ENCODE measurements at places on chromosomes 7 and 10.

DNA sequence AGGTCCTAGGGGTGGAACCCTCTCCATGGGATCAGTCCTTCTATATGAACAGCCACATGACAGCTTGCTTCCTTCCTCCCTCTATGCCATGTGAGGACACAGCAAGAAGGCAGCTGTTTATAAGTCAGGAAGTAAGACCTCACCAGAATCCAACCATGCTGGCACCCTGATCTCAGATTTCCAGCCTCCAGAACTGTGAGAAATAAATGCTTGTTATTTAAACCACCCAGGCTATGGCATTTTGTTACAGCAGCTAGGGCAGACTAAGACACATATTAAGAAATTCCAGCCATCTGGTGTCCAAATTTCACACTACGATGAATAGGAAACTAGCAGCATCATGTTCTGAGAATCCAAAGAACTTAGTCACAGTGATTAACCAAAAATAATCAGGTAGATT is 140.1 kb downstream of the ZFAND4 start:
- no peak for DNase-seq

GRCh38 chr7:42014625-42015618 is 222.1 kb downstream of the GLI3 start:
- DNase-seq: no peak

- DNase-seq: no peak
Measured at GRCh38 chr10:68144709-68145108, 35.4 kb downstream of the MYPN start.

DNA sequence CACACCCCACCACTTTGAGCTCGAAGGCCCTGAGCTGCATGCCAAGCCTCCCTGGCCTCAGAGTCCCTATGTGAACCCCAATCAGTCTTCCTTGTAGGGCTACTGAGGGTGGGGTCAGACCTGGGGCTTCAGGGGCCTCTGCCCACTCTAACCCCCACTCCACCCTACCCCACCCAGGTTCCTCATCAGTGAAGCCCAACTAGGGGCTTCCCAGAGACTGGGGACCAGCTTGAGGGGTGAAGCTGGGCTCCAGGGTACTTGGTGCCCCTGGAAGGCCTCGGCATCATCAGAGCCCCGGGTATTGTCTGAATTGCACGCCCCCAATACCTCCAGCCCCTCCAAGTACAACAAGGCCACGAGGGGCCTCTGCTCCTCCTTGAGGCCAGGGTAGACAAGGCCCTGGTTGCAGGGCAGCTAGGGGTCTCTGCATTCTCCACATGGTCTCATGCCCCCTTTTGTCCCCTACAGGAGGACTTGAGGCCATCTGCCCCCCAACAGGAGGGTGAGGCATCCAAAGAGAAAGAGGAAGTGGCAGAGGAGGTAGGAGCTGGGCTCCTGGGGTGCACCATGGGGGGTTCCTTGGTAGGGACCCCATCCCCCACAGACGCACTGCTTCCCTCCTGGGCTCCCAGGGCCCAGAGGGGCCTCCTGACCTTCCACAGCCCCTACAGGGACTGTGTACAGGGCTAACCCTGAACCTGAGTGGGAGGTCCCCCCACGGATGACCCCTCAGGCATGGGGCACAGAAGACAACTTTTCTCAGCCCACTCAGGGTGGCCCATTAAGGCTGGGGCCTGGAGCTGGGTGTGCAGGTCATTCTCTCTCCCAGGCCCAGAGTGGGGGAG is 4.0 kb downstream of the SNCG start:
- no peak for DNase-seq

DNA sequence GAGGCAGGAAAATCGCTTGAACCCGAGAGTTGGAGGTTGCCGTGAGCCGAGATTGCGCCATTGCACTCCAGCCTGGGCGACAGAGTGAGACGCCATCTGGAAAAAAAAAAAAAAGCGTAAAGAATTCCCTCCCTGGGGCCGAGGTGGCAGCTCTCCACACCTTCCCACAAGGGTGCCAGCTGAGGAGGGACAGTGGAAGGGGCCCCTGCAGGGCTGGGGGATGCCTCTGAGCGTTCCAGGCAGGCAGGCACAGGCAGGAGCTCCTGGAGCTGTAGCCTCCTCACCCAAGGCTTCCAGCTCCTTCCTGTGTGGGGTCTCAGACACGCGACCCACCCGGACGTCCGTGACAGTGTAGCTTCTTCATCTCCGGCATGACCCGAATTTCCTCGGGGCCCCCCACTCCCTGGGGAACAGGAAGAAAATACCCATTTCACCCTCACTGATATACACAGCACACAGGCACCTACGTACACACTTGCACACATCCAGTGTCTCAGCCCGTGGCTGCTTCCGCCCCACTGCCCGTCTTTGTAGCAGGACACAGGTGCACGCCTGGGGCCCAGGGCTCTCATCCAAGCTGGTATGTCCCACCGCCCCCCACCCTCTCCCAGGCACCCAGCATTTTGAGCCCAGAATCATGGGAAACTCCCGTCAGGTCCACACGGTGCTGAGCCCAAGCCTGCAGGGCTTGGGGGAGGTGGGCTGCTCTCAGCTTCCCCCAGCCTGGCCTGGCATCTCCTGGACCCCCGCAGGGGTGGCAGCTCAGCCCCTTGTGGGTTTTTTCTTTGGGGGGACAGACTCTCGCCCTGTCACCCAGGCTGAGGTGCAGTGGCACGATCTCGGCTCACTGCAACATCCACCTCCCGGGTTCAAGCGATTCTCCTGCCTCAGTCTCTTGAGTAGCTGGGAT is 25.7 kb downstream of the GRIFIN start:
- DNase-seq: no peak

DNA sequence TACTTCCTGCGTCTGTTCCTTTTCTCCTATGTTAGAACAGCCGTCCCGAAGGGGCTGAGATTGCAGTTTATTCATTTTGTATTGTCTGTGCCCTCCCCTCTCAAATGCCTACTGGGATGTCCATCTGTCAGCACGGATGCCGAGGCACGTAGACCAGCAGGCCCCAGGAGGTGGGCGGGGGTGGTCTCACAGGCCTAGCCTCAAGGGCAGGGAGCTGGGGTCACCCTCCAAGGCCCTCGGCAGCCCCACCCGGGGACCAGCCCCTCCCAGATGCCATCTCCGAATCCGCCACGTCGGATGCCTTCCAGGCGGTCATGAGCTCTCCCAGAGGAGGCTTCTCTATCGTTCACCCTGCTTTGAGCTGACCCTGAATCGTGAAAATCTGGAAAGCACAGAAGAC is 59.7 kb downstream of the ELFN1 start:
- DNase-seq: no peak

- no peak for DNase-seq
Measured at GRCh38 chr7:270351-270983, 19.5 kb upstream of the FOXL3 start.

DNA sequence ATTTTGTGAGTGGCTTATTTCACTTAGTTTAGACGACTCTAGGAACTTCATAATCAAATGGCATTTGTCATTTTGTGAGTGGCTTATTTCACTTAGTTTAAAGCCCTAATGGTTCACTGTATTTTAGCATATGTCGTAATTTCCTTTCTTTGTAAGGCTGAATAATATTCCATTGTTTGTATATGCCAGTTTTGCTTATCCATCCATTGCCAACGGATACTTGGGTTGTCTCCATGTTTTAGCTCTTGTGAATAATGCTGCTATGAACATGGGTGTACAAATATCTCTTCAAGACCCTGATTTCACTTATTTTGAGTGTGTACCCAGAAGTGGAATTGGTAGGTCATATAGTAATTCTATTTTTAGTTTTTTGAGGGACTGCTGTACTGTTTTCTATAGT is 31.8 kb downstream of the DOCK1 start:
- no peak for DNase-seq

DNA sequence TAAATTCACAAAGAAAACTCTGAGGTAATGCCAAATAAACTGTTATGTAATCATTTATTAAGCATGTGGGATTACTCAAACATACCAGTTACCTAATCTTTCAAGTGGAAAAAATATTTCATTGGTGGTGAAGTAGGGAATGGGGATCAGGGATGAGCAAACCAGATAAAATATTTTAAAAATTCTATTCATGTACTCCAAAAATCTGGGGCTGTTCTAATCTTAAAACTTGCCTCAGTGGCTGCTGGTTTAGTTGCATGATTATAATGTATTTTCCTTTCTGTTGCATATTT is 19.5 kb downstream of the LMOD2 start:
- DNase-seq: no peak

All from COR-L47 (cell line).